WTC11 (cell line): ENCODE measurements at places on chromosomes 6 and 20.

DNA sequence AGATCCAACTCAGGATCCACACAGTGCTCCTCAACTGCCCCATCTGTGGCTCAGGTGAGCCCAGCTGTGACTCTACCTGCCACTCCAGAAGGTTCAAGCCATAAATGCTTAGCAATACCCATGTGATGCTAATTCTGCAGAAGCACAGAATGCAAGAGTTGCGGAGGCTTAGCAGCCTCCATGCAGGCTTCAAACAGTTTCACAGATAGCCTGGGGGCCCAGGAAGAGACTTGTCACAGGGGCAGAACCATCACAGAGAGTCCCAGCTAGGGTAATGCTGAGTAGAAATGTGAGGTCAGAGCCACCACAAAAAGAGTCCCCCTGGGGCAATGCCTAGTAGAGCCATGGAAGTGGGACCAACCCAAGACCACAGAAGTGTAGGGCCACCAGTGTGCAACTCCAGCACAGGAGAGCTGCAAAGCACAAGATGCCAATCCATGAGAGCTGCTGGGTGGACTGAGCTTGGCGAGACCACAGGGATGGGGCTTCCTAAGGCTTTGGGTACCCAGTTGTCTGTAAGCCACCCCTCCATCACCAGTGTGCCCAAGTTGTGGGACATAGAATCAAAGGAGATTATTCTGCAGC, 283.9 kb downstream of the UBE3D start:
- no peak for DNase-seq

GRCh38 chr6:101537753-101538316, 144.3 kb downstream of the GRIK2 start:
- no peak for DNase-seq

GRCh38 chr6:123213921-123214320, 217.9 kb downstream of the CLVS2 start:
- DNase-seq: no peak

- no peak for DNase-seq
Observed at GRCh38 chr6:158222066-158222465, 53.9 kb downstream of the GTF2H5 start.

- DNase-seq: no peak
Observed at GRCh38 chr6:13988049-13988738, 63.4 kb downstream of the RNF182 start.

GRCh38 chr6:126307849-126308248, 32.1 kb upstream of the CENPW start:
- DNase-seq: no peak

DNA sequence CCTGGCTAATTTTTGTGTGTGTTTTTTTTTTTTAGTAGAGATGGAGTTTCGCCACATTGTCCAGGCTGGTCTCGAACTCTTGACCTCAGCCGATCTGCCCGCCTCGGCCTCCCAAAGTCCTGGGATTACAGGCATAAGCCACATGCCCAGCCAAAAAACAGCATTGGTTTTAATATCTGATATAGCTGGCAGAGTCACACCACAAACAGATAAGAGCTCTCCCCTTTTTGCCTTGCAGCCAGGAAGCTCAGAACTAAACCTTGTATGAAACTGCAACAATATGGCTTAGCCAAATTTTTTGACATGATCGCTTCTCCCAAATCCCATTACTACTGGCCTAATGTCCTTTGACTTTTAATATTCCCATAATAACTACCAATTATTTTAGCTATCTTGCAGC, 4.9 kb downstream of the ACOT8 start:
- no peak for DNase-seq

GRCh38 chr6:52526634-52527033, 50.2 kb downstream of the TRAM2 start:
- DNase-seq: no peak

DNA sequence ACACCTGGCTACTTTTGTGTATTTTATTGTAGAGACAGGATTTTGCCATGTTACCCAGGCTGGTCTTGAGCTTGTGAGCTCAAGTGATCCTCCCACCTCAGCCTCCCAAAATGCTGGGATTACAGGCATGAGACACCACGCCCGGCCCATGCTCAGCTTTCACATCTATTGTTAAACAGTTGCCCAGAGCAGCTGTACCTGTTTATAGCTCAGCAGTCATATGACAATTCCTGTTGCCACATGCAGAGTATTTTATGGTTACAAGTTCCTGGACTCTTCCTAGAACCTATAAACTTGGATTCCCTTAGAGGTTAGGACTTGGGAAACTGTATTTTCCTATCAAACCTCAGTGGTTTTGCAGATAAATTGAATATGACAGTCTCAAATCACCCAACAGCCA, 188.3 kb upstream of the KCNG1 start:
- DNase-seq: no peak

DNA sequence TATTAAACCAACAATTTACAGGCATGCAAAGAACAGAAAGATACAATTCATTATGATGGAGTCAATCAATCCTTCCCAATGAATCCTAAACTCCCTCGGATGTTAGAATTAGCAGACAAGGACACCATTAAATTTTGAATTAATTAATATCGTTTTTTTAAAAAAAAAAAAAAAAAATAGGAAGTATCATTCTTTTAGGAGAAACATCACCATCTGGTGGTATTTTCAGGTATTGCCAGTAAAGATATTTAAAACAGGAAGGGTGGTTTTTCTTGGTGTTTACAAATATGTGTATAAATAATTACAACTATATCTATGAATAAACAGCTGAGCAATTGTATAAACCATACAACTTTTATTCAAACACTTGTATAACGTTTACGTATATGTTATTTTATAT, 564.4 kb downstream of the HAO1 start:
- DNase-seq: no peak

GRCh38 chr20:62979876-62980373, 26.8 kb downstream of the BHLHE23 start:
- DNase-seq: no peak

DNA sequence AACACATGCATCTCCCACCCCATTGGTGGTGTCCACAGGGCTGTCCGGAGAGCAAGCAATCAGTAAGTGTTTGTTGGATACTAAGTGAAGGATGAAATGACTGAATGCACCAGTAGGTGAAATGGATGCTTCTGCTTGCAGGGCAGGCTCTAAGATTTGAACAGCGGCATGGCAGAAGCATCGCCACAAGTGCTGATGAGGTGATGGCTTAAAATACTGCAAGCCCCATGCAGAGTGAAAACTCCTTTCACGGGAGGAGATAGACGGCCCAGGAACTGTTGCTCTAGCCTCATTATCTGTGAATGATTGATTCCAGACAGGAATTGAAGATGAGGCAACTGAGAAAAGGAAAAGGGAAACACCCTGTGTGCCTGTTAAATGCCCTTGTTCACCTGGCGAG, 158.9 kb downstream of the LY86 start:
- DNase-seq: no peak

GRCh38 chr20:25418776-25419175, 11.3 kb downstream of the GINS1 start:
- no peak for DNase-seq

- DNase-seq: no peak
Observed at GRCh38 chr6:70221025-70221714, 81.7 kb downstream of the COL9A1 start.

GRCh38 chr6:46323966-46324622, 153.3 kb upstream of the ENPP5 start:
- no peak for DNase-seq

DNA sequence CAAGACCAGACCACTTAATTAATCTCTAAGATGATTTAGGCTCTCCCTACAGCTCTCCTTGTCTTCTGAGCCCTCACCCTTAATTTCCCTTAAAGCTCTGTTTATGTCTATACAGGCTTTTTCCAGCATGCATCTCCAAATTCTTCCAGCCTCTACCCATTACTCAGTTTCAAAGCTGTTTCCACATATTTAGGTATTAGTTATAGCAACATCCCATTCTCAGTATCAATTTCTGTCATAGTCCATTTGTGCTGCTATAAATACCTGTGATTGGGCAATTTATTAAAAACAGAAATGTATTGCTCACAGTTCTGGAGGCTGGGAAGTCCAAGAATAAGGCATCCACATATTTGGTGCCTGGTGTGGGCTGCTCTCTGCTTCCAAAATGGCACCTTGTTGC, 2.3 kb upstream of the SERPINB1 start:
- no peak for DNase-seq

- no peak for DNase-seq
Observed at GRCh38 chr6:90573624-90574023, 13.2 kb downstream of the MAP3K7 start.

DNA sequence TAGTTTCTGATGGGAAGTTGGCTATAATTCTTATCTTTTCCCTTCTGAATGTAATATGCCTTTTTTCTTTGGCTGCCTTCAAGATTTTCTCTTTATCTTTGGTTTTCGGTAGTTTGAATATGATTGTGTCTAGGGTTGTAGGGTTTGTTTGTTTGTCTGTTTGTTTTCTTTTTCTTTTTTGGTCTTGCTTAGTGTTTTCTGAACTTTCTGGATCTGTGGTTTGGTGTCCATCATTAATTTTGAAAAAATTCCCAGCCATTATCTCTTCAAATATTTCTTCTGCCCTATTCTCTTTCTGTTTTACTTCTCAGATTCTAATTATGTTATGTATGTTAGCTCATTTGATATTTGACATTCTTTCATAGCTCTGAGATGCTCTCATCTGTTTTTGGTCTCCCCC, 79.4 kb downstream of the CHMP4B start:
- DNase-seq: no peak

GRCh38 chr6:149723771-149724417, 6.0 kb upstream of the LATS1 start:
- no peak for DNase-seq

- DNase-seq: no peak
Observed at GRCh38 chr6:142294679-142295078, 7.1 kb upstream of the ADGRG6 start.

DNA sequence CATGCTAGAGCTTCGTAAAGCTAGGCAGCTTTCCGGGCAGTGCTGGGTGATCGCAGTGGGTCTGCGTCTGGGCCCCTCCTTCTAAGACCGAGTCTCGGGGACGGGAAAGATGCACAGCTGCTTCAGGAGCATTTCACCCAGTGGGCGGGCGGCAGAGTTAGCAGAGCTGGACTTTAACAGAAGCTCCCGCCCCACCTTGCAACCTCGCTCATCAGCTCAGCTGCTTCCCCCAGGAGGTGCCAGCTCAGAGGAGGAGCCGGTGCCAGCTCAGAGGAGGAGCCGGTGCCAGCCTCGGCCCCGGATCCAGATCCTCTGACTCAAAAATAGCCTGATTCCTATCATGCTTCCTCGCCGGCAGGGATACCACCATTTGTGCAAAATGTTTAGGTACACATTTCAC, 94.5 kb upstream of the RPS6KA2 start:
- no peak for DNase-seq

- no peak for DNase-seq
Observed at GRCh38 chr6:154245506-154245905, 111.1 kb downstream of the IPCEF1 start.

GRCh38 chr6:85675030-85675819, 32.5 kb upstream of the SYNCRIP start:
- no peak for DNase-seq
